ENCODE measurements at places on chromosomes 7 and 10.

- no peak for DNase-seq
Observed at GRCh38 chr7:142488036-142488633, 230.3 kb upstream of the PRSS58 start.

GRCh38 chr7:25122373-25122772 lies 2.7 kb downstream of the CYCS start:
- DNase-seq, result no peak

DNA sequence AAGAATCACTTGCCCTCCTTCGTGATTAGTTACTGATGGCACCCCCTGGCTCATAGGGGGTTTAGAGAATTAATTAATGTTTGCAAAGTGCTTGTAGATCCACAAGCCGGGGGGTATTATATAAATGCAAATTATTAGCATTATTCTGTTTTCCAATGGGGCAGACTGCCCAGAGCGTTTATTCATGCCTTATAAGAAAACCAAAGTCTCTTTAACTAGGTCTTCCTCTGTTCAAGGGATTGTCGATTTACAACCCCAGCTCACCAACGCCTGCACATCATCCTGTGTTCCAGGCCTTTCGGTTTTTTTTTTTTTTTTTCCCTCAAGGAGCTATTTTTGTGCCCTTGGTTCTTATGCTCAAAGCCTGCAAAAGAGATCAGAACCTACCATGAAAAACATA lies 630.7 kb downstream of the PARD3 start:
- no peak for DNase-seq

GRCh38 chr10:31939797-31940708 lies 11.4 kb upstream of the ARHGAP12 start:
- no peak for DNase-seq

DNA sequence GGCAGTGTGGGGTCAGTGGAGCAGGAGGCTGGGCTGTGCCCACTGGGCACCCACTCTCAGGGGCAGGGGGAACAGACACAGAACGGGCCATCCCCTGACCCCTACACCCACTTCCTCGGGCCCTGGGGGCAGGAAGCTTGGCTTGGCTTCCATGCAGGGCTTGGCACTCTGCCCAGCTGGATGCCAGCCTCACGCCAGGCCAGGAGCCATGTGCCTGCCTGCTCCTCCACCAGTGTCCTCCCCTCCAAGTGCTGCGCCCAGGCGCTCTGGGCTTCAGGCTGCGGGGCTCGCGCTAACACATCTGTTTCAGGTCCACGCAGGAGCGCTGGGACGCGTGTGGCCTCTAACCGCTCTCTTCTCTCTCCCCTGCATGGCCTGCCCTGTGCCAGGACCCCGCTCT lies 12.7 kb downstream of the LDB3 start:
- DNase-seq, result no peak

GRCh38 chr10:125882596-125882995 lies 1.5 kb upstream of the DHX32 start:
- DNase-seq, result no peak

- no peak for DNase-seq
Observed at GRCh38 chr7:157905651-157906461, 569.1 kb downstream of the DNAJB6 start.

GRCh38 chr10:23413629-23414089 lies 25.2 kb upstream of the OTUD1 start:
- no peak for DNase-seq

DNA sequence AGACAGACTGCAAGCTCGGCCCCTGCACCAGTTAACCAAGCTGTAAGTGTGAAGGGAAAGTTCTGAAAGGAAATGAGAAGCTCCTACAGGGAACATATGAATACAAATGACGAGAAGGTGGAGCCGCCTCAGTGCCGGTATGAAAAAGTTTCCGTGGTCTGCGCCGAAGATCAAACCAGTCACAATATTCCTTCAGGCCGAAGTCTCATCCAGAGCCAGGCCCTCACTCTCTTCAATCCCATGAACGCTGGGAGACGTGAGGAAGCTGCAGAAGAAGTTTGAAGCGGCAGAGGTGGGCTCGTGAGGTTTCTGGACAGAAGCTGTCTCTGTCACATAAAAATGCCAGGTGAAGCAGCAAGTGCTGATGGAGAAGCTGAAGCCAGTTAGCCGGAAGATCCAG lies 71.9 kb downstream of the CFAP46 start:
- no peak for DNase-seq

GRCh38 chr7:114150689-114151088 lies 231.9 kb upstream of the PPP1R3A start:
- no peak for DNase-seq

DNA sequence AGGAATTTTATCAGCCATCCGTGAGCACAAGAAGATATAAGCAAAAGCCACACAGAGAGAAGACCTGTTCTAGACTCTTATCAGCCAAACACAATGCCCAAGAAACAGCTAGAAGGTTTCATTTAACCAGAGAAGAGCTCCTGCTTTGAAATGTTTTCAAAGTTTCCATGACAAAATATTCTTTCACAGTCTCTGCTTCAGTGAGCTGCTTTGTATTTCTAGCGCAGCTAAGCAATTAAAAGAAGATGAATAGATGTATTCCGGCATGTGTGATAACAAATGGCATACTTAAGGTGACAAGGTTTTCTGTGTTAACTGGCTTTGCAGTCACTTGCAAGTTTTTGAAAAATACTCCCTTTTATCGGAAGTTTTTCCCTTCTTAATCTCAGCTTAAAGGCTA lies 78.9 kb upstream of the NXPH1 start:
- no peak for DNase-seq

DNA sequence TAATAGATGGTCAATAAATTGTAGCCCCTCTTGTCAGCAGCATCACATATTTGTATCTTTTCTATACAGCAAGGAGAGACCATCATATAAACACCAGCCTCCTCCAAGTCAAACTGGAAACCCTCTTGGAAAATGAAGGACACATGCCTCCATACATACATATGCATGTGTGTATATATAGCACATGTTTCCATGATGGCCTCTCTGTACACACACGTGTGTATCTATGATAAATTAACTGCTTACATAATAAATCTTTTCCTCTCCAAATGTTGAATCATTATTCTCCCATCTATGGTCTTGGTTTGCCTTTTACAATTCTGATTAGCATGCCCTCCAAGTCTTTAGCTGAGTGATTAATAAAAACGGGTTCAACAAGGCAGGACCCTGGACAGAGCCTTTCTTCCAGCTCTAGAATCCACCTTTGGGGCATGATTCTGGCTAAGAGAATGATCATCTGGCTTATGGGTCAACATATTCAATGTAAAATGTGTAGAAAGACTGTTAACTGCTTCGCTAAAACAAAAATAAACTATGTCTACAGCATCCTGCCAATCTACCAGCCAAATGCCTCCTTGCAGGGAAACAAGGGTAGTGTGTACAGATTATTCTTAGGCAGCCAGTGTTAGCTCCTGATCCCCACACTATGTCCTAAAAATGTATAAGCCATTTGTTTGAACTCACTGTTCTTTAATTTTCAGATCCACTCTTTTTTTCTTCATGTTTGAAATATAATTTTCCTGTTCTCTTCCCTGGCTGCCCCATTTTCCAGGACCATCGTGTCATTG lies 70.0 kb downstream of the CRTAC1 start:
- DNase-seq, result no peak

- DNase-seq, result no peak
Observed at GRCh38 chr10:126101325-126101724, 205.0 kb downstream of the FANK1 start.

- no peak for DNase-seq
Observed at GRCh38 chr7:68401313-68401712, 1197.0 kb upstream of the AUTS2 start.

All from activated T-cell treated with anti-CD3 and anti-CD28 coated beads, Interleukin-2, amount 50 U/mL, for 24 hours (primary cell).